ENCODE measurements at places on chromosomes 7 and 10.

DNA sequence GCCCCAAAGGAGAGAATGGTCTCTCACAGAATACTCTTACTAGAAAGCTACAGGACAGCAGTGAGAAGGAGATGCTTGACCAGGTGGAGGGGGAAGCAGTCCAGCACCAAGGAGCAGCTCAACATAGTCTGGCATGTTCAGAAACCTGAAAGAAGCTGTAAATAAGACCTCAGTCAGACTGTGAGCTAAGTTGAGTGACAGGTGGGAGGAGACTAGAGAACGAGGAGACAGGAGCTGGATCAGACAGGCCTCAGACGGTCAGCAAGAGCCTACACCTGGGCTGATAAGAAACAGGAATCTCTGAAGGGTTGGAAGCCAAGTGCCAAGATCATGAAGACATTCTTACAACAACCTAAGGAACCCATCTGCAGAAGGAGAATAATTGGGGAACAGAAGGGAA lies 54.5 kb downstream of the ELMO1 start:
- DNase-seq, result no peak

DNA sequence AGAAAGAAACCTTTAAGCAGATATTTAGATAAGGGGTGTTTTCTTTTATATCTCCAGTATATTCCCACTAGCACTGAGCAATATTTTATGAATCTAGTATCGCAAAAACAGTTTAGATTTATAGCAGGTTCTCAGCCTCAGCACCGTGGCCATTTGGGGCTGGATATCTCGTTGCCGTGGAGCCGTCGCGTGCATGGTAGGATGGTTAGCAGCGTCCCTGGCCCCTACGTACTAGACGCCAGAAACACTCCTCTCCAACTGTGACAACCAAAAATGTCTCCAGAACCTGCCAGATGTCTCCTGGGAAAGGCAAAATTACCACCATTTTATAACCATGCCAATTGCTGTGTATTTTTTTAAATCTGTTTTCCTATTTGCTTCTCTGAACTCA lies 172.9 kb downstream of the CACNB2 start:
- DNase-seq, result no peak

DNA sequence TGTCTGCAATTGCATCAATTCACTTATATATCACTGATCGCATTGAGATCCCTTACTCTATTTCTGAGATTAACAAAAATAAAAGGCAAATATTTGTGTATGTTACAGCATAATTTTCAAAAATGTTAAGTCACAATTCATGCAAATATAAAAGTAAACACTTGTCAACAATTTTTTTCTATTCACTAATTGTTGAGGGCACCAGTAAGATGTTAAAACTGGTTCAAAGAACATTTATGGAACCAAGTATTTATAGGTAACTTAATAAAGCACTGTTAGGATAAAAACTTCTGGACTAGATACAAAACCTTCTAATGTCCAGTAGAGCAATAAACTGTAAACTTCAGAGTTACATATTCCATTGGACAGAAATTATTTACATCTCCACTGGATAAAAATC lies 586.1 kb upstream of the AUTS2 start:
- DNase-seq, result no peak

- DNase-seq, result no peak
Measured at GRCh38 chr7:70285187-70285586, 686.9 kb downstream of the AUTS2 start.

GRCh38 chr7:69953136-69954067 lies 355.1 kb downstream of the AUTS2 start:
- DNase-seq, result no peak

DNA sequence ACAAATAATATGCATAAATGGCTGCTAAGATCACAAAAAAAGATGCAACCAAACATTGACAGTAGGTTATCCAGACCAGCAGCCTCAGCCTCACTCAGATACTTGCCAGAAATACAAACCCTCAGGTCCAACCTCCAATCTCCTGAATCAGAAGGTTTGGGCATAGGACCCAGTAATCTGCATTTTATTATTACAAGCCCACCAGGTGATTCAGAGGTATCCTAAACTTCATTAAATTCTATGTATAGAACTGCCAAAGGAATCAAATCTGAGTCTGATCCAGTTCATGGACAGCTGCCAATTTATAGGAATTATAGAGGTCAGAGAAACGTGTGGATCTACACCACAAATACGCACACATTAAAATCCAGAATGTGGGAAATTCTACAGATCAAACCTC lies 41.3 kb downstream of the ZNF438 start:
- DNase-seq, result no peak

DNA sequence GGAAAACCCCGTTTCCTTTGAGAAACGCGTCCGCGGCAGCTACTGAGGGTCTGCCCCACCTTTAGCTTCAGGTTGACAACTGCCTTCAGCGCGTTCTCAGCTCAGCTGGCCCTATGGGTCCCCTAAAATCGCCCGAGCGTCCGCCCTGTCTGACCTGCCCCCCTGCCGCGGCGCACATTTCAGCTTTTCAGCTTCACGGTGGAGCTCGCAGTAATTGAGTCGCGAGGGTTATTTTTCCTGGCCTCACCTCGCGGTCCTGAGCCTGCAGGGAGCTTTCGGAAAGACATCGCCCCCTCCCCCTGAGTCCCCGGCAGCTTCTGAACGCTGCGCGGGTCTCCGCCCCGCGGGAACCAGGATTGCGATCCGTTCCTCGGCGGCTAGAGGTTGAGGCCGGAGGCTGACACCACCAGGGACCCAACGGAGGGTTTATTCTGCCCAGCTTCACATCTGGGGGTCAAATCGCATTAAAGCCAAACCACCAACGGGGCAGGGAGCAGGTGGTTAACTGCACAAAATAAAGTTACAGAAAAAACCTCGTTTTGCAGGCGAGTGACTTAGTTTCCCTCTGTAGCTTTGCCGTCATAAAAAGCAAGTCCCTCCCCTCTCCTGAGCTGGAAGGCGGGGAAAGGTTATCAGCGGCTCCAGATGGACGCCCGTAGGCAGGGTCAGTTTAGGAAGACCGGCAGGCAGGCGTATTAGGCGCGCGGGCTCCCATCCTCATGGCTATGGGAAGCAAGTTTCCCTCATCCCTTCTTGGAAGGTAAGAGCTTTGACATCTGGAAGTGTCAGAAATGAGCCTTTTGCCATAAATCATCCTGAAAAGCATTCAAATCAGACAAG lies 11.0 kb downstream of the TWIST1 start:
- no peak for DNase-seq

DNA sequence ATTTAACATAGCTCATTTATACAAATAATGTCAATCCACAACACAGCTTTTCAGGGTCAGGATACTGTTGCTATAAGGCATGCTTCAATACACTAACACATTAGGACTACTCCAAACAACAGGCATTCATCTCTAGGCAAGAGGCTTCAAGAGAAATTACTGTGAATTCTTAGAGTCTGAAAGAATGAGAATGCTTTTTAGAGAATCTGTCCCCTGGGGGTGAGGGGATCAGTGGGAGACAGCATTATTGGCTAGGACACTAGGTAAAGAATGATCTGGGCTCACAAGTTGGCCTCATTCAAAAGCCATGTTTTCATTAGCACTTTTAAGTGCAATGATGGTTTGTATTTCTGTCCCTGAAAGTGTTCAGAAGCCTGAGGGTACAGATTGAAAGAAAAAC lies 132.6 kb downstream of the SEMA3D start:
- DNase-seq, result no peak

DNA sequence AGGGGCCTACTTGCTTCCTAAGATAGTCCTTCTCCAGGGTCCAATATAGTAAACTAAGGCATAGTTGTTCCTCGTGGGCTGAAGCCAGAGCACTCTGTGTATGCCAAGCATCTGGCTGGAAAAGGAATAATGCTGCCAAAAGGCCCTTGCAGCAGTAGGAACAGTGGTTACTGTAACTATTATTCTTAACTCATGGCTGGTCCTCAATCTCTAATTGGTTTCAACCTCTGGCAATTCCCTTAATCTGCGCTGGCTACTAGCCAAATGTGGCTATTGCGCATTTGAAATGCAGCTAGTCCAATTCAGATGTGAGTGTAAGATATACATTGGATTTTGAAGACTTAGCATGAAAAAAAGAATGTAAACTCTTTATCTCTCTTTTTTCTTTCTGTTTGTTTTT lies 27.8 kb upstream of the LBX1 start:
- DNase-seq, result no peak

DNA sequence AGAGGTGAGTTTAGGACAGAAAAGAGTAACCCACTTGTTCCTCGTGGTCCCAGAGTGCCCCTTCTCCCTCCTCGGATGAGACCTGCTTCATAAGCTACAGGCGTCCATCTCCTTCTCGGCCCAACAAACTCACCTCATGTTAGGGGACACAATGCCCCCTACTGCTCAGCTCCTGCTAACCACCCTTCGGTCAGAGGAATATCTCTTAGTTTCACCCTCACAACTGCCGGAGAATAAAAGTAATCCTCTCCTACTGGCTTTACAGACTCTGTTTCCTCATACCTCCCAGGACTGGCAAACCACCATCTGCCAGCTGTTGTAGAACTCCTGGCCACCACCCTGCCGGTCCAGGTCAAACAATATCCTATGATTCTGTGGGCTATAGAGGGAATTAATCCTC lies 3.2 kb downstream of the AKR1B15 start:
- DNase-seq, result peak; percentile 28

- no peak for DNase-seq
Measured at GRCh38 chr10:58544135-58544534, 31.5 kb downstream of the BICC1 start.

GRCh38 chr7:28778786-28779185 lies 179.3 kb downstream of the TRIL start:
- no peak for DNase-seq

DNA sequence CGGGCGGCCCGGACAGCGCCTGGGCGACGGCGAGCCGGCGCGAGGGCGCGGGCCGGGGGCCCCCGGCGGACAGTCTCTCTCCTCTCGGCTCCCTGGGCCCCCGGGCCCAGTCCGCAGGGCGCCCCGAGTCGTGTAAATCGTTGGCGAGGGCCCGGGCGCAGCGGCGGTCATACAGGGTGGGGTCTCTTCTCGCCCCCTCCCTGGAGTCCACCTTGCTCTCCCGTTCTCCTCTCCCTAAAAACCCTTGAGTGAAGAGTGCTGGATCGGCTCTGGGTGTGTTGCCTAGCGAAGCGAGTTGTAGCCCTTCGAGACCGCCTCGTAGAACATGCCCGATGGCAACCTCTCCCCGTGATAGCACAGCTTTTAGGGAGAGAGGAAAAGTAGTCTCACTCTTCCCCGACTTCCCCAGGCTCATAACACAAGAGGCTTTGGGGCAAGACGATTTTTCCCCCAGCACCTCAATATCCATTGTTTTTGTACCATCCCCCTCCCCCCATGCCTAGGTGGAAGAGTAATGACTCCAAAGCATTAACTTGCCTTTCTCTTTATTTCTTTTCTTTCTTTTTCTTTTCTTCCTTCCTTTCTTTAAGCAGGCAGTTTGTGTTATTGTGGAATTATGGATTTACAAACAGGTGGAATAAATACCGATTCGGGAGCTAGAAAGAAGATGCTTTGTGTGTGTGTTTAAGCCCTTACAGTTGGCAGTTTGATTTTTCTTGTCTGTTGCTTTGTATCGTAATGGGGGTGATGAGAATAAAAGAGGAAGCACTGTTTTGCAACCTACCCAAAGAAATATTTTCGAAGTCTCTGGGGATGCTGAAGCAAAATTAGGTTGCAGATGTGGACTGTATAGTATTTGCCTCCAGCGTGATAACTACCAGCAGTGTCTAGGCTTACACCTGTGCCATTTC lies 822 bp downstream of the SHOC2 start:
- no peak for DNase-seq

GRCh38 chr7:130210181-130210935 lies 2.7 kb downstream of the SSMEM1 start:
- DNase-seq, result no peak

DNA sequence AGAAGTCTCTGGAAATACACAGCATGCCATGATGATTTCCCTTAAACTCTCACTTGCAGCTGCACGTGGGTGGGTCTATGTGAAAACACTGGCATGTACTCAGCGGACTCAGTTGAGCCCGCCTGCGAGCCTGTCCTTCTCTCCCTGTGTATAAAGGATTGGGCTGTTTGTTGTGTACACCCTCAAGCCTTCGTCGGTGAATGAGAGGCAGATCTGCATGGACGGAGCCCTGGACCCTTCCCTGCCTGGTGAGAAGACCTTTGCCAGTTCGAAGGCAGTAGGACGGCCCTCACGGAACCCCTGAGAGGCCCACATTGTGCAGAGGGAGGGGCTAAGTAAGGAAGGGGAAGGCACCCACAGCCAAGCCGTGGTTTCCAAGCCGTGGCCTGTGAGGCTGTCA lies 121.2 kb downstream of the WDFY4 start:
- DNase-seq, result no peak

DNA sequence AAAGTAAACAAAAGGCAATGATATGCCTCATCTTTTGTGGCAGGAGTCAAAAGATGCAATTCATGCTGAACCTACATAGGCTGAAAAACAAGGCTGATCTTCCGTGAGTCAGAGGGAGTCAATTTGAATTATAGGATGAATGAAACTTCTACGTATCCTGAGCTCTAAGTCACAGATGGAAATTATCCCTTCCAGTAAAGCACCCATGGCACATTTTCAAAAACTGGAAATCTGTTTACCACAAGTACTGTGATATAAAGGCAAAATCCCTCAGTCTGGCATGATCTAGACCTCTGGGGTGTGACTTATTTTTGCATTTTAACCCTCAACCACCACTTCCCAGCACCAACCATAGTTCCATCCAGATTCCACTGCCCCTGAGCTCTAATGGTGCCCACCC lies 69.6 kb downstream of the NRG3 start:
- DNase-seq, result no peak

GRCh38 chr10:94149702-94150101 lies 156.0 kb downstream of the PLCE1 start:
- no peak for DNase-seq

DNA sequence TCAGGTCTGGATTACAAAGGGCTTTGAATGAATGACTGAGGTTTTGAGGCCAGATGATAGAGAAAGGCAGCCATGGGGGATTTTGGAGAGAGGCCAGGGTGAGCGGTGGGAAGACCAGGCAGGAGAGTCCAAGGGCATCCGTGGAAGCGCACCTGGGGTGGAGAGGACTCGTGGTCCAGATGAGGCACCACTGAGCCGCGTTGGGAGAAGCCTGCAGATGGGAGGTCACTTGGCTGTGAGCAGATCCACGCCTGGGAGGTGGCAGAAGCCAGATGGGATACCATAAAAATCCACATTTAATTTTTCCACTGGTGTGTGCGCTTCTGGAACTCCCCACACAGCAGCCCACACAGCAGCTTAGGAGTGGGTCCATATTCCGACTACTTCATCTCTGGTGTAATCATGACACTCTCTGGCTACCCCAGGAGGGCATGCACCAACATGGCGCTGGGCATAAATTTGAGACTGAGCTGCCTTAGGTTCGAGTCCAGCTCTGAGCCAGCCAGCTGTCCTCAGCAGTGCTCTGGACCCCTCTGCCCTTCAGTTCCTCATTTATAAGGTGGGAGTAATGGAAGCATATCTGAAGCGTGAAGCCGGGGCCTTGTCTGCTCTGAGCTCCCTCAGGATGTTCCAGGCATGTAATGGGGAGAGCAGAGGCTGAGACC lies 90.2 kb upstream of the FAM20C start:
- no peak for DNase-seq

DNA sequence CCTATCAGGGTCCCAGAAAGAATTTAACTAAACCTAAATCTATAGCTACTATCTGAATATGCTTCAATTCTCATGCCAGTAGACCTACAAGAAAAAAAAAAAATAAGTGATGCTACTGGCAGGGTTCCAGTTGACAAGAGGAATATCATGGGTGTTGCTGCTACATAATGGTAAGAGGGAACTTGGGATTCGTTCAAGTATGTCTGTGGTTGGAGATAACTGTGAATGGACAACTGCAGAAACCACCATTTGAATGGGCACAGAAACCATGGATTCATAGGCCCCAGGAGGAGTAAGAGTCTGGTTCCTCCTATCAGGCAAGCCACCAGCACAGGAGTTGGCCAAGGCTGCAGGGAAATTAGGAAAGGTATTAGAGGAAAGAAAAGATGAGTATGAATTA lies 287.6 kb upstream of the HGF start:
- DNase-seq, result no peak

- DNase-seq, result peak; percentile 89
Measured at GRCh38 chr10:15168291-15168785, at the start of gene NMT2. Gene NMT2 (minus strand): TSS chr10:15168693. CDS start chr10:15168612, 81 bp downstream.
